ENCODE measurements at places on chromosomes 1 and 21.

DNA sequence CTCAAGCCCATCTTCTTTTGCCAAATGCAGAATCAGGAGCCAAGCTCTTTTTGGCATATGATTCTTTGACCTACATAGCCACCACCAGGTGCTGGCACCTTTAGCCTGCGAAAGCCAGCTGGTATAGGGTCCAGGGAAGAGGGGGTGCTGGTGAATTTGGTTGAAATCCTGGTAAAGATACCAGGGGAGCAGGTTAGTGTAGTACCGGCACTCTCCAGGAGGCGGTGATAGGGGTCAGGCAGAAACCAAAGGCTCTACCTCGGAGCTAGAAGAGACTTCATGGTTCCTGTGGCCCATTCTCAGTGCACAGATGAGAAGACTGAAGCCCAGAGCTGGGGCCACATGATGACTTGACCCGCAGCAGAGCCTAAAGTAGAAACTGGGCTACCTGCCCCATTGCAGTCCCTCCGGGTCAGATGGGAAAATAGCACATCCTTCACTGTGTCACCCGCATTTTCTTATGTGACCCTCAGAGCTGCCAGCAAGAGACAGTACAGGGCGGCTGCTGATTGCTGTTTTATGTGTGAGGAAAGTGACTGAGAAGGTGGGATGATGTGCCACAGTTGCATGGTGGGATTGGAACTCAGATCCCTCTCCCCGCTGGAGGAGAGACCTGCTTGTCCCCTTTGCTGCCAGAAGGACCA is 36.0 kb upstream of the IL19 start:
- DNase-seq: no peak

DNA sequence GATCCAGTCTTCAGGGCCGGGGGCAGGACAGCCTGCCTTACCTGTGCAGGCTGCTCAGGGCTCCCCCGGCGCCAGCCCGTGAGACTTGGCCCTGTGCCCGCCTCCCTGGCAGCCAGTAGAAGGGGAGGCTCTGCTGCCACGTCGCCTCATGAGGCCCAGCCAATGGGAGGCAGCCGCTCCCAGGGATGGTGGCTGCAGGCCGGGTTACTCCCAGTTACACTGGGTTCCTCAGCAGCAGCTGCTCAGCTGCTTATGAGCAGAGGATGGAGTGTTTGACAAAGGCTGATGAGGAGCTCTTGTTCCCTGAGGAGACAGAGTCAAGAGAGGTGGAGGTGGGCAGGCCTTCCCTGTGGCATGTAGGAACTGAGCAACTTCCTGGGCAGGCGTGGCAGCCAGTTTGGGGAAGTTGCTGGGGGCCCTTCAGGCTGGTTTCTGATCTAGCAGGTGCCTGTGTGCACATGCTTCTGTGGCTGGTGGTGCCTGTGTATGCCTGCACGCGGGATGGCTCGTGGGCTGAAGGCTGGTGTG is 5.5 kb downstream of the MFSD2A start:
- DNase-seq: no peak

DNA sequence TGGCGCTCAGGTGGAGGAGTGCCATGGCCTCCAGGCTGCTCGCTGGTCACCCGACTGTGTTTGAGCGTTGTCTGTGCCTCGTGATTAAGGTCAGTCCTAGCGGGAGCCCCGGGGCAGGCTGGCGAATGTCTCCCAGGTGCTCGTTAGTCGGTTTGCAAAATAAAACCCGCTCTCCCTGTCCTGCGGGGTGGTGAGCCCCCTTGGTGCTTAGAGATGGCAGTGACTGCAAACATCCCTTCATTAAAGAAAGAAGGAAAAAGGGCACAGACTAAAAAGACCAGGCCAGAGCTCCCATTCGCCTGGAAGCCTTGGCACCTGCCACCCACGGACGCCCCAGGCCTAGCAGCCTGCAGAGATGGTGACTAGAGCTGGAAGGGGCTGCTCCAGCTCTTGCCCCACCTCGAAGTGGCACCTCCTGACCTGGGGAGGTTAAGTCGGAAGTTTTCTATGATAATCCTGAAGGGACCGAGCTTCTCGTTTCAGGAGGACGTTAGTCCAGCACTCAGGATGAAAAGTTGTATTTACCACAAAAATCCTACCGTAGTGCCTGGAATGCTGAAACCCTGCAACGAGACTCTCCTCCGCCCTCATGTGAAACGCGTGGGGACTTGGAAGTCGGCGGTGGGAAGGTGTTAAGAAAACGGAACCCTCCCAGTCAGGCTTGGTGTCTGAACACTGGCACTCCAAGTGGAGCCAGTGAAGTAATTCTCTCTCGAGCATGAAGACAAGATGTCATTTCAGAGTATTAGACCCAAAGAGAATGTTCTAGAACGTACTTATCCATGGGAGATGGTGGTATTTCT is 24.6 kb downstream of the RIPK4 start:
- no peak for DNase-seq

DNA sequence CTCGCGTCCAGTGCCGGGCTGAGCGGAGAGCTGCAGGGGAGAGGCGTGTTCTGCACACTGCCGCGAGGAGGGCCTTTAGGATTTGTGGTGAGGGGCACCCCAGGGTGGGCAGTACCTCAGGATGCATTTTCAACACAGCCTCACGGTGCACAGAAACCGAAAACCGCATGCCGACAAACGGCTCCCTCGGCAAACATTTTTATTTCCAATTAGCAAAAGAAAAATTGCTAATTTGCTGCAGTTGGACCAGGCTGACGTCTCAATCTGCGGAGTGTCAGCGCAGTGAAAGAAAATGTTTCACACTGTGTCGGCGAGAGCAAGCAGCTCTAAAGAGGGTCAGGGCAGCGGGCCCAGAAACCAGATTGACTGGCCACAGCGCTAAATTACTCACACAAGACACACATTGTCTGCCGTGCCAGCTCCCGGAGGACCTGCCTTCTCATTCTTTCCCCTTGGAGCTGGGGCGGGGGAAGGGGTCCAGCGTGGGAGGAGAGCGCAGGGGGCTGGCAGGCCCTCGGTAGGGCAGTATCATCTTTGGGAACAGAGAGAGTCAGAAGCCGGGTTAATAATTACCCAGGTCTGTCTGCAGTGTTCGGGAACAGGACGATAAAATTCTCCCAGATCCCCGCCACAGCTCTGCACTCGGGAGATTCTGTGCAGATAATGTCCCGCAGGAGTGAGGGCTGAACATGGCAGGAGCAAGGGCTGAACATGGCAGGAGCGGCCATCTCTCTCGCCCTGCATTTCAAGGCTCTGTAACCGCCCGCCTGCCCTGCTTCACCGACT is 150.2 kb downstream of the PRDM16 start:
- DNase-seq: no peak

GRCh38 chr1:50488876-50489275 is 65.6 kb upstream of the DMRTA2 start:
- DNase-seq: no peak

DNA sequence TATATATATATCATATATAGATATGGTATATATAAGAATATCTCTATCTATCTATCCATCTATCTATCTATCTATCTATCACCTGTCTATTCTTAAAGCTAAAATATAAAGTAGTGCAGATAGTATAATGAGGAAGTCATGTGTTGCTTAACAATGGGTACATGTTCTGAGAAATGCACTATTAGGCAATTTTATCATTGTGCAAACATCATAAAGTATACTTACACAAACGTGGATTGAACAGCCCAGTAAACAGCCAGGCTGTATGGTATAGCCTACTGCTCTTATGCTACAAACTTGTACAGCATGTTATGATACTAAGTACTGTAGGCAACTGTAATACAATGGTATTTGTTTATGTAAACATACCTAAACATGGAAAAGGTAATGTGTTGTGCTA is 621.0 kb upstream of the NCAM2 start:
- DNase-seq: no peak

GRCh38 chr1:224736619-224737352 is 120.7 kb downstream of the CNIH3 start:
- DNase-seq: no peak

- DNase-seq: no peak
These were observed 671.4 kb upstream of the ADGRL2 start for GRCh38 chr1:81129366-81129765.

DNA sequence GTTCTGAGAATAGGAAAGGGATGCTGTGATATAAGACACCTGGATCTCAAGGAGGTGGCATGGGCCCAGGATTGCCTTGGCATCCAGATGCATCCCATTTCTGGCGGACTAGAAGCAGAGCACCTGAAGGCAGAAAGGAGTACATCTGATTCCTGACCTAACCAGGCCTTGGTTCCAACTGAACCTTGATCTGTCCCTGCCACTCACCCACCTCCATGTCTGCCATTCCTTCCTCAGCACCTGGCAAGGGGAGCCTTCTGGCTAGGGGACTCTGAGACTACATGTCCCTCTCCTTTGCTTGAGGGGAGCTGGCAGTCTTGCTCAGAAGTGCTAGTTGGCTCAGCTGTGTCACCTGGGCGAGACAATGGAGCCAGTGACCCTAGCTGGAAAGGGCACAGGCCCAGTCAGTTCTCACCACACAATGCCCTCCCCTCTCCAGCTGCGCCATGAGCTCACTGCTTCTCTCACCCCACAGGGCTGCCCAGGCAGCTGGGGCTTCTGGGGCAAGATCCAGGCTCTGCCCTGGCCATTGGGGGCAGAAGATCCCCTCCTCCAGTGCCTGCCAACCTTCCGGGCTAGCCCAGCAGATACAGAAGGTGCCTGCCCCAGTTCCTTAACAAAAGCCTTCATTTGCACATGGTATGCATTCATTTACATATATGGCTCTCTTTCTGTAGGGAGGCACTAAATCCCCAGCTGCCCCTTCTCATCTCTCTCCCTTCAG is 2.9 kb downstream of the IGSF8 start:
- no peak for DNase-seq

DNA sequence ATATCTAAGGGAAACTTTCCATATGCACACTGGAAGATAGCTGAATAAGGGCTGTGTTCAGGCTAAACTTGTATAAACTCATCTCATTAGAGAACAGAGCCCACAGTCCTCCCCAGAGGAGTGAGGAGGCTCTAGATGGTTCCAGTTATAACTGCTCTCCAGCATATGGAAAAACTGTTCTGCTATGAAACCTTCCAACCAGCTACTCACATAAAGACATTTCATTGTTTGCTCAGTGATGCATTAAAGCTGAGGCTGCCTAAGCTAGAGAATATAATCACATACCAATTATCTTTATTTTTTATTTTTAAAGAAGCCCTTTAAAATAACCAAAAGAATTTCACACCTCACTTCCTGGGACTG is 13.3 kb downstream of the AHCYL1 start:
- no peak for DNase-seq

- DNase-seq: no peak
These were observed 69.7 kb upstream of the SPAG17 start for GRCh38 chr1:118254491-118255425.

DNA sequence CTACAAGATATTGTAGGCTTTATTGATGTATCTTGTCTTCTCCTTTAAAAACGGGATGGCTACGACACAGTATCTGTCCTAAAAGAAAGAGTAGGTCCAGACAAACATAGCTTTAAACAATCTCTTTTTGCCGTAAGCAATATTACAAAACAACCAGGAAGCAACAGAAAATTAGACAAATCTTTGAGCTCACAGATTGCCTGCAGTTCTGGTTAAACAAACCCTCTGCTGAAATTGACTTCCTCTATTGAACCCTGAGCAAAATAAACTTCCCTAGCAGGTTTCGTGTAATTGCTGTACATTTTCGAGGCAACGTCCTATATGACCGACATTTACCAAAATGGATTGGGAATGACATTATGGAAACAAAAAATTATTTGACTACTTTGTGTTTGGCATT is 50.6 kb downstream of the CHML start:
- no peak for DNase-seq

GRCh38 chr1:56156971-56157876 is 422.1 kb downstream of the PLPP3 start:
- DNase-seq: no peak

DNA sequence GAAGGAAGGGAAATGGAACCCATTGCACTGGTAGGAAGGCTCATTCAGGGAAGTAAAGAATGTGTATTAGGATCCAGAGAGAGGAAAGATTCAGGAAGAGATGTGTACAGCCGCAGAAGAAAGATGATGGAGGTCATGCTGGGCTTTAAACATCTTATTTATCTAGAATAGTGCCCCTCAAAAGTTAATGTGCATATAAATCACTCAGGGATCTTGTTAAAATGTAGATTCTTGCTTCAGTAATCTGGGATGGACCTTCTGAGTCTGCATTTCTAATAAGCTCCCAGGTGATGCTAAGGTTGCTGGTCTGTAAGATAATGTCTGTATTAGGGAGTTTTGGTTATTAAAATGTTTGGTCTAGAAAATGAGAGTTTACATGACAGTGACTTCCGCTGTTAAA is 46.3 kb downstream of the ADGRL2 start:
- no peak for DNase-seq

DNA sequence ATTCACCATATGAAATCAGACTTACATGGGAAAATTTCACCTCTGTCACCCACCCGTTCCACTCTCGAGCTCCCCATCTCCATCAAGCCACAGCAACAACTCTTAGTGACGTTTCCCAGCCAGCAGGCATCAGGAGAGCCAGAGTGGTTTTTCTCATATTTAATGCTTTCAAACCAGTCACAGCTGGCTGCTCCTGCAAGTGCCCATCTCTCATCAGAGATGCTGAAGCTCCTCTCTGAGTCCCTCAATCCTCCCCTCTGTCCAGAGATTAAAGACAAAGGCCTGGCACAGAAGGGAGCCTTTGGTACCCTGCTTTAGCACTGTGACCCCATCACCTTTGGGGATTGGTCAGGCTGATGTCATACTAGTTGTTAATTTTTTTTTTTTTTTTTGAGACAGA is 277.3 kb downstream of the DNM3 start:
- DNase-seq: no peak

GRCh38 chr1:27138927-27139326 is 16.0 kb downstream of the SLC9A1 start:
- DNase-seq: no peak

DNA sequence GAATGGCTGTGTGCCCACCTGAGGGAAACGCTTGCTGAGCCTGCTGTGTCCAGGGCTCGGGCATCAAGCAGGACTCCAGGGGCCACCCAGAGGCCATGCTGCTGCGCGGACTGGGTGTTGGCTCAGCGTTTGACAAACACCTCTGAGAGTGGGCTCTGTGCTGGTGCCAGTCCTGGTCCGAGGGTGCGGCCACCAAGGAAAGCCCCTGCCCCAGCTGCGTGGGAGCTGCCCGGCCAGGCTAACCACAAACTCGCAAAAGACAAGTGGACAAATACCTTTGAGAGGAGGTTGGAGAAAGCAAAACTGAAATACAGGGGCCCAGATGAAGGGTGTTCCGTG is 65.6 kb upstream of the TTC34 start:
- no peak for DNase-seq

DNA sequence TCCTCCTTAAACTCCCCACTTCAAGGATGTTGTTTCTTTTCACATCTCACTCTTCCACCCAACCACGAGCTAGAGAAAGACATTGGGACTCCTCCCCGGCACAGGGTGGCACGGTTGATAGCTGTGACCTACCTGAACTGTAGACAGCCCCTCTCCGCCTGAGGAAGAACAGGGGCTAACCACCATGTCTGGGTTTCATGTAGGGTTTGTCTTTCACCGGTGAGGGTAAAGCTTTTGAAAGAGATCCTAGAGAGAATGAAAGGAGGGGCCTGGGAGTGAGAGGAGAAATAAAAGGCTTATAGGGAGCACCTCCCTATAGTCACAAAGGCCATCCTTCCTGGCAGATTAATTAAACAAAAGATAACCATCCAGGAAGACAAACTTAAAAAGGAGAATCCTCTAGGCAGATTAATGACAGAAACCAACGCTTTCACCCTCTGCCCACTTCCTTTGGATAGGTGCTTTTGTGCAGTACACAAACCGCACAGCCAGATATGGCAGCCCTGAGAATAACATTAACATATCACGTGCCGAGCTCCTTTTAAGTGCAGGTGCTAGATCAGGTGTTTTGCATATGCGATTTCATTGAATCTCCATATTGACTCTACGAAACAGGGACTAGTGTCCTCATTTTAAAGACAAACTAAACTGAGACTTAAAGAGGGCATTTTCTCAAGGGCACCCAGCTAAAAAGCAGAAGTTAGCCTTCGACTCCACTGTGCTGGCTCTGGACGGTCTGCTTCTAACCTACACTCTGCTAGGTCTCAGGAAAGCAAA is 178.1 kb upstream of the RUNX1 start:
- no peak for DNase-seq
